ENCODE measurements at places on chromosomes 13 and 19.
A peak's percentile ranks its signal among the peaks of the same experiment; 100 is the strongest.

- peak; percentile 24 for DNase-seq
Measured at GRCh38 chr19:15330801-15331418, 1.4 kb downstream of the BRD4 start.

GRCh38 chr19:5990289-5990797, 12.4 kb upstream of the RANBP3 start:
- no peak for DNase-seq

DNA sequence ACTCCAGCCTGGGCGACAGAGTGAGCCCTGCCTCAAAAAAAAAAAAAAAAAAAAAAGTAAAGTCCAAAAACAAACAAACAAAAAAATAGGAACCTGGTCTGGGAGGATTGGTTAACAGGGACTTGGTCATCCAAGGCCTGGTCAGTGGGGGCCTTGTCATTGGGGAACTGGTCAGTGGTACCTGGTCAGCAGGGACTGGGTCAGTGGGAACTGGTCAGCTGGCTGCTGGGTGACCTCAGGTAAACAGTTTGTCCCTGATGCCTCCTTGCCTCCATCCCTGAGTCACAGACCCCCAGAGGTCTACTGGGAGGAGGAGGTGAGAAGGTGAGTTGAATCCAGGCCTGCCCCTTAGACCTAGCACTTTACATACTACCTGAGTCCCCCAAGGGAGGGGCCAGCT, 5.7 kb upstream of the ZNF14 start:
- no peak for DNase-seq

DNA sequence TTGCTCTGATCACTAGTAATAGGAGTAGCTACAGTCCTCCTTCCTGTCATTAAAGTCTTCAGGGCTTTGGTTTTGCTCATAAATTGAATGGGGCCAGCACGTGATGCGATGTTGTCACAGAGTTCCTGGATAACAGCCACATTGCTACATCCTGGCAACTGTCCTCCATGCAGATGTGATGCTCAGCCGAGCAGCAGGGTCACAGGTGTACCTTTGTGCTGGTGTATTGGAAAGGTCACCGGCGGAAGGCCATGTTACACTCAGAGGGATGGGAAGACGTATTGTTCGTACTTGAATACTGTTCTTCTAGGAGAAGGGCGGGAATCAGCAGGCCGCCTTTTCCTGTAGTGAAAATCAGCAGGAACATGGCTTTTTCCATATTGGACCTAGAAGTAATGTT, 713.8 kb upstream of the GPC6 start:
- DNase-seq, result no peak

- no peak for DNase-seq
Measured at GRCh38 chr13:60629158-60629557, 232.1 kb downstream of the TDRD3 start.

DNA sequence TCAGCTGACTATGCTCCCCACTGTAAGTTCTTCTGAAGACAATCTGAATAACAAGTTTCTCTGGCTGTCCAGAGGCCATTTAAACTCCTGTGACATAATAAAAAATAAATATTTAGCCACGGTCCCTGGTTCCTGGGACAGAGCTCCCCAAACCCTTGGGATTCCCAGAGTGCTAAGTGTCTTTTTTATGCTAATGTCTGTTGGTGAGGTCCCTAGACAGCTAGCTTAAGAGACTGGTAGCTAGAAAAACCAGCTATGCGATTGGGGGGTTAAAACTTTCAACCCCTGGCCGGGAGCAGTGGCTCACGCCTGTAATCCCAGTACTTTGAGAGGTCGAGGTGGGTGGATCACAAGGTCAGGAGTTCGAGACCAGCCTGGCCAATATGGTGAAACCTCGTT, 5.9 kb downstream of the EPSTI1 start:
- no peak for DNase-seq

DNA sequence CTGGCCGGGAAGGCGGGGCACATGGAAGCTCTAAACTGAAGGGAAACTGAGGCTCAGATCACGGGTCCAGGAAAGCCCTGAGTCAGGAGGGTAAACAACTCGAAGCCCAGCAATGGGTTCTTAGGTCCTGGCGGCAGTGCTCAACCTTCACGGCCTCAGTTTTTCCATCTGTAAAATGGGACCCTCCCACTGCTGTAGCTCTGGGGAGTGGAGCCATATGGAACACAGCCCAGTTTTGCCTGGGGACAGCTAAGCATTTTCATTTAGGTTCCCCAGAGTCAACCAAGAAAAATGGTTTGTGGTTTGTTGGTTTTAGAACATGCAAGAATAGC, 30.4 kb downstream of the CEBPG start:
- no peak for DNase-seq

- DNase-seq, result no peak
Measured at GRCh38 chr13:112603641-112604225, 15.8 kb upstream of the TUBGCP3 start.

DNA sequence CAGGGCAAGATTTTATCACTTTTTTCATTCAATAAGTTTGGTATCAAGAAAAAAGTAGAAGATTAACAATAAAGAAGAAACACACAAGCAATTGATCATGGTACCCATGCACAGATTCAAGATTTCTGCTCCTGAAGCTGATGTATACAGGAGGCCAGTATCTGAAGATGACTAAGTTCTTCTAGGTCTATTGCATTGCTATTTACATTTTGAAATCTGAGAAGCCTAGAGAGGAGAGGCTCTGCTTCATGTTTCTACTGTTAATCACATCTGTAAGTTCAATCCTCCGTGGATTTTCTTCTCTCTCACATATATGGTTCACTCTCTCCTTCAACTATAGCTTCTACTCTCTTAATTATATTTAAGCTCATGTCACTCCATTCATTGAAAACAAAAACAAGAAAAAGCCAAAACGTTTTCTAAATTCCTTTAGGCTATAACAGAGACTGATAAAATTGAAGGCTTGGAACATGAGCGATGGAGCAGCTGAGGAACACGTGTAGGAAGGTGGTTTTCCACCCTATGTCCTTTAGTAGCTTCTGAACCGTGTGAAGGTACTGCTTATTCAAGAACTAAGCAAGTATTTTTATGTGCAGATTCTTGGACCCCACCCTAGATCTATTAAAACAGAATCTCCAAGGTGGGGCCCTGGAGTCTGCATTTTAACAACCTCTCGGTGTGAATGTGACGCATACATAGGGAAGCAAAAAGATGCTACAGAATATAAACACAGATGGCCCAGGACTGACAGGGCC, 198.2 kb downstream of the EFNB2 start:
- DNase-seq, result no peak

DNA sequence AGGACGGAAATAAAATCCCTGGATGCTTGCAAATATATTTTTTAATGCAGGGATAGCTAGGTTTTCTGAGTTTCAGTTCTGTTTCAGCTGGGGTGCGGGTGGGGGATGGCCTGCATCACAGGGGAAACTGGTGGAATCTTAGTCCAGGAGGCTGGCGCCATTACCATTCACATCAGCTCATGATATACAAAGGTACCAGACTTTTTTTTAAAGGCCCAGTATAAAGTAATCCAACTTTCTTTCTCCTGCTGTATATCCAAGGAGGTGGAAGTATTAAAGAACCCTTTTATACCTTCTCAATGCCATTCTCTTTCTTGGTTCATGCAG, 343.8 kb downstream of the KCNRG start:
- DNase-seq, result no peak

DNA sequence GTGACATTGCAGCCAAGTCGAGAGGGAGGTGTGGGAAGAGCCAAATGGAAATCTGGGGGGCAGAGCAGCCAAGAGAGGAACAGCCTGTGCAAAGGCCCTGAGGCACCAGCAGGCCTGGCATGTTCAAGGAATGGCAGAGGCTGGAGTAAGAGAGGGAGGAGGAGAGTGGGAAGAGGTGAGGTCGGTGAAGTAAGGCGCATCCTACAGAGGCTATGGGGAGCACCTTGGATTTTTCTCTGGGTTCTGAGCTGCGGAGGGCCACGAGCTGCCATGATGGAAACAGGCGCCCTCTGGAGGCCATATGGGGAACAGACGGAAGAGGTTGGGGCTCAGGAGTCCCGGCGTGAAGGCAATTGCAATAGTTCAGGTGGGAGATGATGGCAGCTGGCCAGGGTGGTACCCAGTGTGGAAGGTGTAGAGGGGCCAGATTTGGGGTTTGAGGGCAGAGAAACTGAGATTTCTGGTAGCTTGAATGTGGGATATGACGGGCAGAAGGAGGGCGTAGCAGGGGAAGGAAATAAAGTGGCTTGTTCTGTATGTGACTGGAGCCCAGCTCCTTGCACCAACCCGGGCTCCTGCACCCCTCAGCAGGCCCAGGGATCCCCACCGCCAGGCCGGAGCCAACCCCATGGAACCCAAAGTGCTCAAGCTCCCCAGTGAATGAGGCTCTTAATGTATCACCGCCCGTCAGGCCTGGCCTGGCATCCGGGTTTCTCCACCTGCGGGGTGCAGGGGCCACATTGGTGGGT, 20.5 kb upstream of the STRN4 start:
- DNase-seq, result peak; percentile 71

DNA sequence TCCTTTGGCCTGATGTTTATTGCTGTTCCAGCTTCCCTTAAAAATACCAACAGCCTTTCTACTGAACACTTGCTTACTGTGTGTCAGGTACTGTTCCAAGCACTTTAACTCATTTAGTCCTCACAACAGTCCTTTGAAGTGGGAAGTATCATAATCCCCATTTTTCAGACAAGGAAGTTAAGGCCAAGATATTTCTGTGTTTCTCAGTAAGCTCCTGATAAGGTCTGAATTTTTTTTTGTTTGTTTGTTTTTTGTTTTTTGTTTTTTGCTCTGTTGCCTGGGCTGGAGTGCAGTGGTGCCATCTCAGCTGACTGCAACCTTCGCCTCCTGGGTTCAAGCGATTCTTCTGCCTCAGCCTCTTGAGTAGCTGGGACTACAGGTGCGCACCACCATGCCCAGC, 7.5 kb downstream of the SNRPA start:
- DNase-seq, result no peak

GRCh38 chr19:56993851-56994250, 125.9 kb upstream of the USP29 start:
- DNase-seq, result no peak
